ENCODE measurements at places on chromosomes 6 and 20. TPM values are rescaled to one million over a fixed set of nuclear protein-coding genes. Genes with fewer than 3 reads are reported as not detected.

DNA sequence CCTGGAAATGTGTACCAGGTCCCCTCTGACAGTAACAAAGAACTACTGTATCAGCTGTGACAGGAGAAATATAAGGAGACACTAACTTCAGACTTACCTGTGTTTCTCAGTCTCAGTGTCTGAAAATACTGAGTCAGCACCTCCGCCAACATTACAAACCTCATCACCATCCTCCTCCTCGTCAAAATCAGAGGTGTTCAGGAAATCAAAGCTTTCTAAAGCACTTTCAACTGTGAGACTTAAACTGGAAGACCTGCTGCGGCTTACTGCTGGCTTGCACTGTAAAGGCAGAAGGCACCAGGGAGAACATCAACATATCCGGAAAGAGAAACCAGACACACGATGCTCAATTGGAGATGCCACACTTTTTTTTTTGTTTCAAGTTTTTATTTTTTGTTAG lies 40.3 kb upstream of the ARMH2 start:
- no peaks in the 10 kb centered on the region for H3K4me1 ChIP-seq
- no peaks in the 10 kb centered on the region for H3K27me3 ChIP-seq
- H3K4me3 ChIP-seq = no peak overlapping the region
- no peaks in the 10 kb centered on the region for H3K36me3 ChIP-seq
- no peak for DNase-seq

DNA sequence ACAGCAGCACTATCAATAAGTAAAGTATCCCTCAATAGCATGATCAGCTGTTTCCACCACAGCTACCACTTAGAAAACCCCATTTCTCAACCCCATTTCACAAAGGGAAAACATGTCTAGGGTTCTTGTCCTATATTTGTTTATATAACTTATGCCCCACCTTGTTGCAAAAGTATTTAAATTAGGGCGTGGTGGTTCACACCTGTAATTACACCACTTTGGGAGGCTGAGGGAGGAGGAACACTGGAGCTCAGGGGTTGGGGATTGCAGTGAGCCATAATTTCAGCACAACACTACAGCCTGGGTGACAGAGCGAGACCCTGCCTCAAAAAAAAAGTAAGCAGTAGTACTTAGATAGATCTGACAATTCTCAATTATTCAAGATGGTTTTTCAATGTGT lies 3.7 kb downstream of the MRPL14 start:
- no peak overlapping the region for H3K27ac ChIP-seq
- no peaks in the 10 kb centered on the region for H3K36me3 ChIP-seq
- no peak for DNase-seq
- H3K4me3 ChIP-seq = no peak overlapping the region
- peaks cover 11% of the 10 kb centered on the region for H3K4me1 ChIP-seq
- no peaks in the 10 kb centered on the region for H3K27me3 ChIP-seq

GRCh38 chr6:70412252-70413113 lies 825 bp upstream of the FAM135A start:
- H3K36me3 ChIP-seq = no peaks in the 10 kb centered on the region
- DNase-seq = peak; percentile 34
- peaks cover 11% of the 10 kb centered on the region for H3K4me1 ChIP-seq
- H3K4me3 ChIP-seq = peak overlapping the region; percentile 93

DNA sequence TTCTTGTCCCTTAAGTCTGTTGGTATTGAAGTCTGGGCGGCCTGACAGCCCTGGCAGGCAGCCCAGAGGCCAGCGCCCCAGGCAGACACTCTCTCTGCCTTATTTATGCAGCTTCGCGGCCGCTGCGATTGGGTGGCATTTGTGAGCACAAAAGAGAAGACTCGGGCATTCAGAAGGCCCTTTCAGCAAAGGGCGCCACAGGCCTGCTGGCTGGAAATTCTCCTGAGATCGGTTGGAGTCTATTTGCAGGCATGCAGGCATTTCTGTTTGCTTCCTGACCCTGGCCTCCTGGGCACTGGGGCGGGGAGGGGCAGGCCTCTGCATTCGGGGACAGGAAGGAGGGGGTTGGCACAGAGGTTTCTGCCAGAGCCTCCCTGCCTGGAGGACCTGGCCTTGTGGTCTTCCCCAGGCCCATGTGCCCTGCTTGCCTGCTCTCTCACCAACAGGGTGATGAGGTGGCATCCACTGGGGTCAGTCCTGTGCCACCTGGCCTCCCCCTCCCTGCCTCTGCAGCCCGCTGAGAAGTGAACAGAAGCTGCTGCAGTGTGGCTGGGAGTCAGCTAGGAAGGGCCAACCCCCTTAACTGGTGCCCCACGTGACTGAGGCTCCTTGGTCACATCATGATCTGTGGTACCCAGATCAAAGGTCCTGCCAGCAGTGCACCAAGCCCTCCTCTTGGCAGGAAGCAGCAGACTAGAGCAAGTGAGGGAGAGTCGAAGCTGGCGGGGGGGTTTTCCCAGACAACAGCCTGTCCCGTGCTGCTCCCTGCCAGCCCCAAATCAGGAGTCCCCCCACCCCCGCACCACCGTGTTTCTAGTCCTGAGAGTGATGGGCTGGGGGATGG lies 16.6 kb upstream of the CCDC167 start:
- H3K36me3 ChIP-seq = no peaks in the 10 kb centered on the region
- DNase-seq = peak; percentile 69
- H3K27me3 ChIP-seq = peaks cover 23% of the 10 kb centered on the region
- H3K4me3 ChIP-seq = peak overlapping the region; percentile 32
- H3K27ac ChIP-seq = no peak overlapping the region
- H3K4me1 ChIP-seq = peaks cover 33% of the 10 kb centered on the region

MYLK2 gene
- 3.5 TPM for total RNA-seq
